ENCODE measurements at places on chromosomes 5 and 9.

- no peak for DNase-seq
Observed at GRCh38 chr9:94801681-94802080, 75.2 kb downstream of the AOPEP start.

GRCh38 chr5:67875601-67876000 is 340.0 kb upstream of the PIK3R1 start:
- DNase-seq: no peak

GRCh38 chr5:28714907-28715698 is 1676.7 kb upstream of the CDH9 start:
- DNase-seq: no peak

- DNase-seq: no peak
Observed at GRCh38 chr5:159071382-159071781, 28.3 kb downstream of the EBF1 start.

GRCh38 chr9:69678843-69679538 is 6.8 kb upstream of the APBA1 start:
- no peak for DNase-seq

DNA sequence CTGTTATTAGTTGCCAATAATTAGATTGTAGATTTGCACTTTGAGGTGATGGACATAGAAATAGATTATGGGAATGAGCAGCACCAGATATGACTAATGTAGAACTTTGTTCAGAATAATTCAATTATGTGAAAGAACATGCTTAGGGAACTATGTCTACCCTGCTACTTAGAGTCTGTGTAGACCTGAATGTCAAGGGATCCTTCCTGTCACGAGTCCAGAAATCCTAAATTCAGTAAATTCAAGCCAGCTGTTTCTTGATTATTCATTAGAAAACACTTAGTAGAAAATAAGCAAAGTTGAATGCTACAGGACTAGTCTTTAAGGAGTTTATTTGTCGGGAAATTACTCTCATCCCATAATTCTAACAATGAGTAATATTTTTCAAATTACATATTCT is 887.3 kb upstream of the SEMA6A start:
- DNase-seq: no peak

Data from stimulated activated CD4-positive, alpha-beta T cell treated with anti-CD3 and anti-CD28 coated beads, Interleukin-4, amount 100 ng/mL, for 4 hours (primary cell).